ENCODE measurements at places on chromosomes 1 and 21.

GRCh38 chr21:41867313-41867712, 11.8 kb downstream of the PRDM15 start:
- DNase-seq = no peak

GRCh38 chr1:21212126-21212525, 35.4 kb upstream of the EIF4G3 start:
- DNase-seq = no peak

DNA sequence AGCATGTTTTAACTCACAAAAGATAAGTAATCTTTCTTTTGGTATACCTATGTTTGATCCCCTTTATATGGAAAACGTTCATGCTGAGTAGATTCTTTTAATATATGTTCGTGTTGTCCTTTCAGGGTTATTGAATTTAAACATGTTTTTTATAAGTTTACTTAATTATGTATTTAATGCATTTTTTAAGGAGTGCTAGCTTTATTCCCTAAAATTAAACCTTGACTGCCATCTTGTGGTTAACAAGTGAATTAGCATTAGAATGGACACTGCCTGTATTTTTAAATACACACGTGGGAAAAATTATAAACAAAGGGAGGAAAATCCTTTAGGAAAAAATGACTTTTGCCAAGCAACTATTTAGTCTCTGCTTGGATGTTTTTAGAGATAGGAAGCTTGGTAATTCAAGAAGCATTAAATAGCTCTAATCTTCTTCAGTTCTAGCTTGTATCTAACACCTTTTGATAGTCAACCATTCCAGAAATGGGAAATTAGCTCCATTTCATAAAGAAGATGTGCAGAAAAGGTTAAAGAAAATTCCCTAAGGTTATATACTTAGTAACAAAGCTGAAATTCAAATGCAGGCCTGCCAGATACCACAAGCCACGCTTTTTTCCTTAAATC, 43.0 kb downstream of the UBE2U start:
- no peak for DNase-seq

GRCh38 chr1:155174324-155175280, 953 bp downstream of the TRIM46 start:
- no peak for DNase-seq

- peak; percentile 50 for DNase-seq
Measured at GRCh38 chr1:32201011-32201855, 838 bp downstream of the CCDC28B start.

GRCh38 chr1:23875382-23875781, 7.3 kb upstream of the FUCA1 start:
- no peak for DNase-seq

- DNase-seq = no peak
Measured at GRCh38 chr1:116908820-116909511, 750 bp upstream of the PTGFRN start.

DNA sequence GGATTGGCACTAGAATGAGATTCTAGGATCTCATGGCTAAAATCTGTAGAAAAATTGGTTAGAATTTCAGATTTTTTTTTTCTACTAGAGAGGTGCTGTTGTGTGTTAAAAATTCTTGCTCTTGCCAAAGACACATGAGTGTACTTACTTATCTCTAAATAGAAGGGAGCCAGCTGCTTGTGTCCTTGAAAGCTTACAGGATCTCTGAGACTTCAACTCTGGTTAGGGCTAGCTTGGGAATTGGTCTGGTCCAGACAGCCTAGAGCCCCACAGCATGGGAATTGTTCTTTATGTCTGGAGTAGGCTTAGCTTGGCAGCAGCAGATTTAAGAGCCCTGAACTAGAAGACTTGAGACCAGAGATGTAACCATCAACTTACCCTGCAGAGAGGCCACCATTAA, 37.3 kb downstream of the MACO1 start:
- no peak for DNase-seq

DNA sequence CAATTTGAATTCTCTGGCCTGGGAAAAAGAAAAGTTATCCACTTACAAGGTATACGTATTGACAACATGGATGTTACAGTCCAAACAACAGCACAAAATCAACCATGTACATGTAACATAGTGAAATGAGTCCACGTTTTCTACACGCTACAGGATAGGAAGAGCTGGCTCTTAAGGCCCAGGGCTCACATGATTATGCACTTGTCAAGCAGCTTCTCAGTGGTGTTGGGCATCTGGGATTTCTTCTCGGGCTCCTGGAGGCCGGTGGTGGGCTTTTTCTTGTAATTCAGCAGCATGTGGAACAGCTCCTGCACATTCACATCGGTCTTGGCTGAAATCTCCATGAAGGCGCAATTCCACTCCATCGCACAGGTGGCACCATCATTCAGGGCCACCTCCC, 4.0 kb downstream of the DIRAS3 start:
- no peak for DNase-seq

DNA sequence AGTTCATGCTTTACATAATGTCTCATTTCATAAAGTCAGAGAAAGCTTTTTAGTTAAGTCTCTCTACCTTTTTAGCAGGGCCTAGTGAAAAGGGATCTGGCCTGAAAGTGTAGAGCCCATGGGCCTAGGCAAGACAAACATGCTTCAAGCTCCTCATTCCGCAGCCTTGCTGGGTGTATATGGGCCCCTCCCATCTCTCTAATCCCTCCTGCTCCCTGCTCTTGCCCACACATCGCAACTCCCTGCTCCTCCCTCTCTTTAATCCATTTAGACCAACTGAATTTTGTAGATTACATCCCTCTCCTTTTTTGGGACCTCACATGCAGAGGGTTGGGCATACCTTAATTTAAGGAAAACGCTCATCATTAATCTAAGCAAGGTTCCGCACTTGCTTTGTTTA, 42.3 kb upstream of the CCDC190 start:
- DNase-seq = no peak

Data from stimulated activated CD8-positive, alpha-beta memory T cell treated with anti-CD3 and anti-CD28 coated beads, Interleukin-15, amount 100 ng/mL, for 24 hours (primary cell).